ENCODE measurements at places on chromosomes 2 and 18. TPM values are rescaled to one million over a fixed set of nuclear protein-coding genes. Genes with fewer than 3 reads are reported as not detected.
A peak's percentile ranks its signal among the peaks of the same experiment; 100 is the strongest.

DNA sequence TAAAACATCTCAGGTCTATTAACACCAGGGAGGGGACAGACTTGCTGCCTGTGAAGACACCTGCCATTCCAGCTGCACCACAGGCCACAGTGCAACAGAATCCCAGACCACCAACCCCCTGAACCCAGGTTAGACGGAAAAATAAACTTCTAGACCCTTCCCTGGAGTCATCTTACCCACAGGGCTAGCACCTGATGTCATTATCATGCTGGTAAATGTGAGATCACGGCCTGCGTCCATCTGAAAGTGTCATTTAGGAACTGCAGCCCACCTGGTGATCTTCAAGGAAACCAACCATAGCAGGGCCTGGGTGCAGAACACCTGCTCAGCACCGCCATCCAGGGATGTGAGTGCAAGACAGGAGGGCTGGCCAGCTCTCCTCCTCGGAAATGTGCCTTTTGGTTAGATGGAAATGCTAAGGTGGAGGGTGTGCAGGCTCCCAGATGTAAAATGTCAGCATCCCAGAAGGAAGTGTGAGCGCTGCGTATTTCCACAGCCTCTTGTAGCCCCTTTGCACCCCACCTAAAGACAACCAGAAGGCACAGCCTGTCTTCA is 80.8 kb downstream of the PTGR3 start:
- H3K4me3 ChIP-seq: no peak overlapping the region
- H3K4me1 ChIP-seq: peaks cover 14% of the 10 kb centered on the region
- DNase-seq: no peak
- no peaks in the 10 kb centered on the region for H3K27me3 ChIP-seq
- H3K27ac ChIP-seq: peak overlapping the region; percentile 41

DNA sequence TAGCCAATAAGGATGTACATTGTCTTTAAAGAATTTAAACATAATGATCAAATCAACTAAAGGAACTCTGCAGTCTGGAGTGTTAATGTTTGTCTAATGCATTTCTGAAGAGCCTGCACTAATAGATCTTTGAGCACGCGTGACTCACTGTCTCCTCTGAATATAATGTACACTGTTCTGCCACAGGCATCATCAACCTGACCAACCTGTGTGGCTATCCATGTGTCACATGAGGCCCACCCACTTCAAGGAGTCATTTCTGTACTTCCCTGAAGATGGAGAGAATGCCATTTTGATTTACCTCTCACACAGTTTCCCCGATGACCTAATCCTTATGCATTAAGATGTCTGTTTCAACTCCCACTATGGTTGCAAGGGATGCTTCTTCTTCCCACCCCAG is 434.0 kb upstream of the SPHKAP start:
- H3K4me3 ChIP-seq: no peak overlapping the region
- H3K27ac ChIP-seq: no peak overlapping the region
- no peaks in the 10 kb centered on the region for H3K27me3 ChIP-seq
- H3K36me3 ChIP-seq: no peaks in the 10 kb centered on the region
- no peak for DNase-seq

- H3K4me3 ChIP-seq: no peak overlapping the region
- H3K4me1 ChIP-seq: no peaks in the 10 kb centered on the region
- DNase-seq: peak; percentile 26
- no peak overlapping the region for H3K27ac ChIP-seq
- H3K36me3 ChIP-seq: no peaks in the 10 kb centered on the region
These were observed 251.9 kb upstream of the CHAC2 start for GRCh38 chr2:53515435-53516332.

DNA sequence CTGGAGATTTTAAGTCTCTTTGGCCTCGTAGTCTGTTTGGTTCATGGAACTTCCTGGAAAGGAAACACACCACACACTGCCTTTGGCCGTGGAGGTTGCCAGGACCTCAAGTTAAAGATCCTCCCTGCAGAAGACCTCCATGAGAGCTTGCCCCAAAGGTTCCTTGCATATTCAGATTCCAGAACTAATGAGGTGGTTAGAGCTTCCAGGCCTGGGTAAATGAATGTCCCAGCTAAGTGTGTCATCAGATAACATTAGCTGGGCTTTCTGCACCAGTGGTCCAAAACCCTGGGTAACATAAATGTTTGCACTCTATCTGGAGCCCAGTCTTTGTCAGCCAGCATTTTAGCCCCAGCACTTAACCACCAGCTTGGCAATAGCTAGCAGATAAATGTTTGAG is 122.1 kb upstream of the EML6 start:
- peaks cover 21% of the 10 kb centered on the region for H3K36me3 ChIP-seq
- no peak for DNase-seq
- no peak overlapping the region for H3K4me3 ChIP-seq
- H3K4me1 ChIP-seq: no peaks in the 10 kb centered on the region

Gene LCT
- not detected for total RNA-seq

DNA sequence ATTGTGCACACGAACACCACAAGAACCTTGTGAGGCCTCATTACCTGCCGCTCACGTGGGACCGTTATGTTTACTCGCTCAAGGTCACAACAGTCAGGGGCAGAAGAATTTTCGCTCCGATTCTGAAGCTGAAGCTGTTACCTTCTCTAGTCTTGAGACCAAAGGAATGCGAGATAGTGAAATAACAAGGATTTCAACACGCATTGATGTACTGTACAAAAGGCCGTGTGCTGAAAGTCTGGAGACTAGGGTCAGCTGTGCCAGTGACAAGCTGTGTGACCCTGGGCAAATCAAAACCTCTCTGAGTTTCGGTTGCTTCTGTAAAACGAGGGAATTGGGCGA is 583 bp downstream of the NEMP2 start:
- no peaks in the 10 kb centered on the region for H3K36me3 ChIP-seq
- no peak for DNase-seq
- no peaks in the 10 kb centered on the region for H3K27me3 ChIP-seq
- peak overlapping the region; percentile 81 for H3K4me3 ChIP-seq
- peak overlapping the region; percentile 87 for H3K27ac ChIP-seq

- no peak overlapping the region for H3K4me3 ChIP-seq
- H3K27ac ChIP-seq: no peak overlapping the region
- H3K4me1 ChIP-seq: no peaks in the 10 kb centered on the region
These were observed 155.7 kb downstream of the RDH14 start for GRCh38 chr2:18404708-18405107.

GRCh38 chr2:176461098-176461808 is 192.0 kb downstream of the MTX2 start:
- no peaks in the 10 kb centered on the region for H3K36me3 ChIP-seq
- no peak overlapping the region for H3K27ac ChIP-seq
- no peaks in the 10 kb centered on the region for H3K27me3 ChIP-seq

- H3K4me1 ChIP-seq: no peaks in the 10 kb centered on the region
- no peak for DNase-seq
- no peak overlapping the region for H3K27ac ChIP-seq
- H3K36me3 ChIP-seq: no peaks in the 10 kb centered on the region
- 0 out of 2 replicates have a peak, but pooled peaks cover 5% of the 10 kb centered on the region for H3K27me3 ChIP-seq
These were observed 220.1 kb upstream of the NCKAP5 start for GRCh38 chr2:133788386-133788785.

- no peak overlapping the region for H3K27ac ChIP-seq
- H3K4me1 ChIP-seq: no peaks in the 10 kb centered on the region
- no peak overlapping the region for H3K4me3 ChIP-seq
- DNase-seq: no peak
- H3K27me3 ChIP-seq: no peaks in the 10 kb centered on the region
- no peaks in the 10 kb centered on the region for H3K36me3 ChIP-seq
These were observed 57.6 kb downstream of the MYOM1 start for GRCh38 chr18:3162181-3162580.

GRCh38 chr2:71410696-71411095 is 42.7 kb upstream of the DYSF start:
- no peaks in the 10 kb centered on the region for H3K4me1 ChIP-seq
- peaks cover 48% of the 10 kb centered on the region for H3K36me3 ChIP-seq
- no peaks in the 10 kb centered on the region for H3K27me3 ChIP-seq
- no peak for DNase-seq

Measured in SJCRH30 (cell line).